Mammary microvascular endothelial cell (primary cell): ENCODE measurements at places on chromosomes 5 and 9. TPM values are rescaled to one million over a fixed set of nuclear protein-coding genes. Genes with fewer than 3 reads are reported as not detected.

Gene ZDHHC11
- not detected in 2 replicates for total RNA-seq

Gene SPATA31E1
- not detected in 2 replicates for total RNA-seq

Gene TSSK1B
- total RNA-seq: not detected in 2 replicates

Gene WDR38
- total RNA-seq: 0.15 TPM in 1 of 2 replicates, not detected in the other

Gene UGT3A2
- not detected in 2 replicates for total RNA-seq
